ENCODE measurements at places on chromosomes 5 and 9. TPM values are rescaled to one million over a fixed set of nuclear protein-coding genes. Genes with fewer than 3 reads are reported as not detected.
A peak's percentile ranks its signal among the peaks of the same experiment; 100 is the strongest.

Gene PALM2AKAP2
- total RNA-seq, result 94.7 TPM

Gene ITK
- total RNA-seq, result not detected

- peak overlapping the region; percentile 53 for H3K27ac ChIP-seq
- H3K27me3 ChIP-seq, result no peaks in the 10 kb centered on the region
These were observed 735 bp downstream of the PTGR1 start for GRCh38 chr9:111598733-111599091.

DNA sequence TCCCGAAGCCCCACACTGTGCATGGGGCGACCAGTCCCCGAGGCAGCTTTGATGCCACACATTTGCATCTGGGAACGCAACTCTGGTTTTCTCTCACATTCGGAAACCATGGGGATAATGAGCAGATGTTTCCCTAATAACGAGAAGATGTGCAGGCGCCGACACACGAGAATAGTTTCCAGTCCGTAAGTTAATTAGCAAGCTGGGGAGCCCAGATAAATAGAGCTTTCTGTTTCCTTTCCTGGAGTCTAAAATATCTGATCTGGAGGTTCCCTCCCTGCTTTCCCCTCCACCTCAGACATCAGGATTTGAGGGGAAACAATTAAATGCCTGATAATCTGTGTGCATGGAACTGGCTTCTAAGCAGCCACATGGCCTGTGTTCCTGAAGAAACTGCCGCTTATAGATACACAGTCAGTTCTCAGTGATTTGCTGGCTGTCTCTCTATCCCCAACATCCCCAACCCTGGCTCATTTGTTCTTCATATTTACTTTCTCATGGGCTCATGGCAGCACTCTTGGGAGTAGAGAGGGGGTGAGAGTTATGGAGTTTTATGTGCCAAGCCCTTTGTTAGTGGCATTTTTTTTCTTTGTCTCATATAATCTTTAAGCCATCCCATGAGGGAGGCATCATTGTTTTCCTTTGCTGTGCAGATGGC, 62.8 kb downstream of the PDZD2 start:
- no peaks in the 10 kb centered on the region for H3K36me3 ChIP-seq
- no peak for DNase-seq
- no peaks in the 10 kb centered on the region for H3K27me3 ChIP-seq
- no peak overlapping the region for H3K27ac ChIP-seq
- no peaks in the 10 kb centered on the region for H3K4me1 ChIP-seq
- H3K4me3 ChIP-seq, result no peak overlapping the region

Data from cardiac muscle cell (in vitro differentiated cells and primary cell).